Suppressor macrophage (primary cell): ENCODE measurements at places on chromosomes 2 and 18.

GRCh38 chr2:176892676-176893226, 319.8 kb upstream of the HNRNPA3 start:
- no peak for DNase-seq

GRCh38 chr2:234333168-234334130, 163.4 kb downstream of the ARL4C start:
- peak; percentile 30 for DNase-seq

GRCh38 chr2:67142741-67143140, 254.4 kb upstream of the ETAA1 start:
- no peak for DNase-seq

DNA sequence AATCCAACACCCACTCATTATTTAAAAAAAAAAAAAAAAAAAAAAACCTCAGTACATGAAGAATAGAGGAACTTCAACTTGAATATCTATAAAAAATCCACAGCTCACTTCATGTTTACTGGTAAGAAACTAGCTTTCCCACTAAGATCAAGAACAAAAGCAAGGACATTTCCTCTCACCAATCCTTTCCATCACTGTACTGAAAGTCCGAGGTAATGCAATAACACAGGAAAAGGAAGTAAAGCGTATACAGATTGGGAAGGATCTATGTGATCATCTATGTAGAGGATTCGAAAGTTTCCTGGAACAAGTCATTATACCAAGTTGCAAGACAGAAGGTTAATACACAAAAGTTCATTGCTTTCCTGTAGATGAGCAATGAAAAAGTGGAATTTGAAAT, 63.2 kb downstream of the ROCK2 start:
- DNase-seq, result peak; percentile 58

DNA sequence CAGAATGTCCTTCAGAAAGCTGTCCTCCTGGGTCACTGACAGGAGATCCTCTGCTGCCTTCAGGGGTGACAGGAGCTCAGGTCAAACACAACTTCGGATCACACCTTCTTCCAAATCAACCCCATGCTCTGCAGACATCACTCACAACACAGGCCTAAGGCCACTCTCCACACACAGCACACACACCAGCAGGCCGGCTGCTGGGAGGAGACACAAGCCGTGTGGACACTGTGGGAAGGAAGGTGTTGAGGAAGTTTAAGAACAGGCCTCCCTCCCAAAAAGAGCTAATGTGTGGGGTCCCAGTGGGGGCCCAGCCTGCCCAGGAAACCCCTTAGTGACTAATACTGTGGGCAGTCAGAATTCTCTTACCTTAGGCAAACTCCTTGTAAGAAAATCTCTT, 290.3 kb upstream of the ID2 start:
- DNase-seq, result no peak

DNA sequence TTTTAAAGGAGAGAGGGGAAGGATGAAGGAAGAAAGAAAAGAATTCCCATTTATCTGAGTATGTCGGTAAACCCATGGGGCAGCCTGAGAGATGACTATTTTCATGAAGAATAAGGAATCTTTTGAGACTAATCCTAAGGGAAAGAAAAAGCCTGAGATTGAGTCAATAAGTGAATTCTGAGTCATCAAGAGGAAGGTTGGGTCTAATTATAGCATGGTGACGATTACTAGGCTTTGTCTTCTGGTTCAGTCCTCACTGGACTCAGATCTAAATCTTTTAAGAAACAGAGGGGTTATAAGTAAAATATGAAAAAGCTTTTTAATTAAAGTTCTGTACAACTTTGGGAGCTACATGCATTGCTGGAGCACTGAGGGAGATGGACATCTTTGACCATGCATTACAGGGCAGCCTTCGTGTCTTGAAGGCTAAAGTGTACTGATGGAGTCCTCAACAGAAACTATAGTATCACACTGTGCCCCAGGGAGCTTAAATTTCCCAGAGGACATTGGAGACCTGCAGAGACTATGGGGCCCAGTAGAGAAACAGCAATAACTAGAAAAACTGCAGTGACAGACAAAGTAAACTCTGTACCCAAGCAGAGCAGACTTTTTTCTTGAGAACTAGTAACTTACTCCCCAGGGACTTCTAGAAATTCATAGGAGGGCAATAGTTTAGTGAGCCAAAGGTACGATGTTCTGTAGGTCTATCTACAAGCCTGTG, 260.9 kb downstream of the RAD51AP2 start:
- DNase-seq, result no peak

DNA sequence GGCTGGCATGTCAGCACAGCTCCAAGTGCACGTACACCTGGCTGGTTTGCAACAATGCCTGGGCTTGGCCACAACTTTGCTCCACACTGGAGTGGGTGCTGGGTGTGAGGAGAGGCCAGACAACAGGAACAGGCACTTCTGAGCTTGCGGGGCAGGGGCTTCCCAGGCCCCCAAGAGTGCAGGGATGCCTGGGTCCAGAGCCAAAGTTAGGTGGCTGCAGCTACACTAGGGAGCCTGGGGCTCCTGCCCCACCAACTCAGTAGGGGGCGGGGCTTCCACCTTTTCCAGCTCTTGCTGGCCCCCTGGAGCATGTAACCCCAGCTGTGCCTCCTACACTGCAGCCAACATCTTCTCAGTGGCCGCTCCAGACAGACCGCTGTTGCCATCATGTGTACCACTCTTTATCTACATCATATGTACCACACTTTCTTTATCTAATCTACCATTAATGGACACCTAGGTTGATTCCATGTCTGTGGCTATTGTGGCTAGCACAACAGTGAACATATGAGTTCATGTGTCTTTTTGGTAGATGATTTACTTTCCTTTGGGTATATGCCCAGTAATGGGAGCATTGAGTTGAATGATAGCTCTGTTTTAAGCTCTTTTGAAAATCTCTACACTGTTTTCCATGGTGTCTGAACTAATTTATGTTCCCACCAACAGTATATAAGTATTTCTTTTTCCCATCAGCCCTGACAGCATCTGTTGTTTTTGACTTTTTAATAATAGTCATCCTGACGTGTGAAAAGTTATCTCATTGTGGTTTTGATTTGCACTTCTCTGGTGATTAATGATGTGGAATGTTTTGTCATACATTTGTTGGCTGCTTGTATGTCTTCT, 87.9 kb downstream of the ZNF804A start:
- DNase-seq, result no peak

DNA sequence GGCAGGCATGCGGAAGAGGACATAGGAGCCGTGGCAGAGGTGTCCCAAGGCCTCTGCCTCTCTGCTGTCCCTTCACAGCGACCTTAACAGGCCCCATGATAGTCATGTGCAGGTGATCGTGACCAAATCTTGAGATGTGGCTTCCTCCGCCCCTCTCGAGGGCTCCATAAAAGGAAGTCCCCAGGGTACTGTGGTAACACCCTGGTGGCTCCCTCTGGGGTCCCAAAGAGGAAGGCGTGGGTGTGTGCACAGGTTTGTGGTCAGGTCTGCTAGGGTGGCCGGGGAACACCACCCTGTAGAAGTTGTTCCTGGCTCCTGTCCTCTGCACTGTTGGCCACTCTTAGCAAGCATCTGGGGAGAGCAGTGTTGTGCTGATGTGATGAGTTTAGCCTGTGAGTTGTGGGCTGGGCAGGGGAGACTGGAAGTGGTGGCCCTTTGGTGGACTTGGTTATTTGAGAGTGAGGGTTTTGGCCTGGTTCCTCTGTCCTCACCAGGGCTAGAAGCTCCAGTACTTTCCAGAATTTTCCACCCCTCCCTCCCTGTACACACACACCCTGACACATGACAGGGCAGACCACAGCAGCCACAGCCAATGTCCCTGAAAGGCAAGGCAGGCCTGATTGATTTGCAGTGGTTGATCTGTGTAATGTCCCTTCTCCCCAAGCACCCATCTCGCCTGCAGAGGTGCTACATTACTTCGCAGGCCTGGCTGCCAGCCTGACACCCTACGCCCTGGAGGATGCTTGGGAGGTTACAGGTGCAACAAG, 68.9 kb upstream of the BOD1L2 start:
- peak; percentile 72 for DNase-seq

DNA sequence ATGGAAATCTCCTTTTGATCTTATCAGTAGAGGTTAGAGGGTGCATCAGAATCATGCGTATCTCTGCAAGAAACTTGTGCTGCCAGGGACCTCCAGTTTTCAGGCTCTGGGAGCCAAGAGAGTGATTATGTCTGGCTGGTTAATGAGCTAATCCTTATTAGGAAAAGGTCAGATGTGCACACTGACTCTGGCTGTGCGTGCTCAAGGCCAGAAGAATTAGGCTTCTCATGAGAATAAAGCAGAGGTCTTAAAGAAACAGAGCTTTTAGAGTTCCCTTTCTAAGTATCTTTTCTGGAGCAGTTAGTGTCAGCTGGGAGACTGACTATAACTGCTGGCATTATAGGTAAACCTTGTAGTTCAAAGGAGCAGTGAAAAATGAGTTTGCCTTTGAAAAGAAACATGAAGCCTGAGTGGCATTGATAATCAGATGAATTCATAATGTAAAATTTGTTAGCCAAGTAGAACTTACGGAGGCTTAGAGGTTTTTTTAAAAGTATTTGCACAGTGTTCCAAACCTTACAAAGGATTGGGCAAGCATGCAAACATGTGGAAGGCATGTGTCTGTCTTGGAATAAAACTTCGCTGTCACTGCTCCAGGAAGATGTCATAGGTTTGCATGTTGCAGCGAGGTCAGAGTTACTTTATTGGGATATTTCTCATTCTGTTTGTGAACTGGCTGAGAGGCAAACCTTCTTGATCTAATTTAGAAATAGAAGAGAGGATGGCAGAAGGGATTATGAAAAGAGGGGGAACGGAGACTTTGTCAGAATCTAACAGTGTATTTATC, 151.7 kb downstream of the ARHGAP28 start:
- DNase-seq, result no peak
